GM18507 (cell line): ENCODE measurements at places on chromosomes 11 and 22.

DNA sequence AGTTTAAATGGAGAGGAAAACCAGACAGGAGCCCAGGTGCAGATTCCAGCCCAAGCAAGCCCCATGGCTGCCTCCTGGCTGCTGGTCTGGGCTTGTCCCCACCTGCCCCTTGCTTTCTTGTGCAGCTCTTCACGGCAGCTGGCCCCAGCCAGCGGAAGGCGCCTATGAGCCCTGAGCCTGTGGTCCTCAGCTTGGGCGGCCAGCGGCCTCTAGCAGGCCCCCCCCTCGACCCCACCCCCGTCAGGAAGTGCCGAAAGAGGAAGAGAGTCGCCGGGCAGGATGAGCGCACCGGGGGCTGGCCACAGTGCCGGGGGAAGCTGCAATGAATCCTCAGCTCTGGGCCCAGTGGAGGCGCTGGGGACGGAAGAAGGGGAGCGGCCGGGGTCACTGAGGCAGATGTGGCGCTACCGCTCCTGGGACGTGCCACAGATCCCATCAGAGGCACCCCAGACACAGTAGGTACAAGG is 2.1 kb upstream of the DGKZ start:
- no peak for DNase-seq

- no peak for DNase-seq
Observed at GRCh38 chr11:75925785-75926164, 110.8 kb downstream of the UVRAG start.

- DNase-seq: no peak
Observed at GRCh38 chr11:128814856-128815705, 52.0 kb downstream of the KCNJ1 start.

- DNase-seq: no peak
Observed at GRCh38 chr22:19819911-19820879, 34.5 kb downstream of the GNB1L start.
